ENCODE measurements at places on chromosomes 5 and 9. TPM values are rescaled to one million over a fixed set of nuclear protein-coding genes. Genes with fewer than 3 reads are reported as not detected.

Gene ECSCR
- 27.1 TPM for total RNA-seq

DNA sequence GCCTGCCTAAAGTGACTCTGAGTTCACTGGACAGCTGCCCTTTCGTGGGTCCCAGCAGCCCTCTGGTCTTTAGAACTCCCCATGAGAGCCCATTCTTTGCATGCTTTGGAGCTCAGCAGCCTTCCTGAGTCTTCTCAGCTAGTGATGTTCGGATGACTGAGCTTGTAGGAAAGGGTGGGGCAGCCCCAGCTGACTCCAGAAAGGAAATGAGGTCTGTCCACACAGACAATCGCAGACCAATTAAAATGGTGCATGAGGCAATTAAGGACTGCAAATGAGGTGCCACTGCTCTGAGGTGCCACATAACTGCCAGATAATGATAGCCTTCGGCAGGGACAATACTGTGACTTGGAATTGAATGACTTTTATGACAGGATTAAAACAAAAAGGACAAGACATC, 25.4 kb upstream of the TOMM5 start:
- no peak overlapping the region for H3K27ac ChIP-seq
- H3K36me3 ChIP-seq = no peaks in the 10 kb centered on the region
- DNase-seq = no peak
- H3K27me3 ChIP-seq = no peaks in the 10 kb centered on the region
- no peak overlapping the region for H3K4me3 ChIP-seq

DNA sequence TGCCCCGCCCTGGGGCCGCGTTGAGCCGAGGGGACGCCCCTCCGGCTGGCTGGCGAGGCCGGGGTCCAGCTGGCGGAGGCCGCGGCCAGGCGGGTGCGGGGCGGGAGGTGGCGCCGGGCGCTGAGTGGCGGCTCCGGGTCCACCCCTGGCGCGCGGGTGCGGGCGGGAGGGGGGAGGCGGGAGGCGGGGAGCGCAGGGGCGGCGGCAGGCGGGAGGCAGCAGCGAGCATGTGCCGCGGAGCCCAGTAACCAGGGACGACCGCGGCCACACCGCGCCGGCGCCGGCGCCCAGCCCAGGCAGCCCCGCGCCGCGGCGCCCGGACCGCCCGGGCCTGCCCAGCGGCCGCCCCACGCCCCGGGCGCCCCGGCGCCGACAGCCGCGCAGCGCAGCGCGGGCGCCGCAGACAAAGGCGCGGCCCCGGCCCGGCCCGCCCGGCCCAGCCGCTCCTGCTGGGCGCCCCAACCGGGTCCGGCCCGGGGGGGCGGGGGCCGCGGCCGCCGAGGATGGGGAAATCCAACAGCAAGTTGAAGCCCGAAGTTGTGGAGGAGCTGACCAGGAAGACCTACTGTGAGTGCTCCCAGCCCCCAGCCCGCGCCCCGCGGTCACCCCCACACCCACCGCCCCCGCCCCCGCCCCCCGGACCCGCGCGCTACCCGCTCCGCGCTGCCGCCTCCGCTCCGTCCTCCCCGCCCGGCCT, at the start of gene NCS1:
Gene NCS1 (plus strand): TSS at position 244 of the 697 bp plus-strand sequence. CDS start 260 bp downstream, at position 504.
- peak within 1 kb of the TSS; percentile 95 for H3K27ac ChIP-seq
- H3K27me3 ChIP-seq = no peaks in the 10 kb centered on the region
- peaks cover 11% of the 10 kb centered on the region for H3K4me1 ChIP-seq
- peak within 1 kb of the TSS; percentile 90 for H3K4me3 ChIP-seq

Gene FOXD4L4
- not detected for total RNA-seq

DNA sequence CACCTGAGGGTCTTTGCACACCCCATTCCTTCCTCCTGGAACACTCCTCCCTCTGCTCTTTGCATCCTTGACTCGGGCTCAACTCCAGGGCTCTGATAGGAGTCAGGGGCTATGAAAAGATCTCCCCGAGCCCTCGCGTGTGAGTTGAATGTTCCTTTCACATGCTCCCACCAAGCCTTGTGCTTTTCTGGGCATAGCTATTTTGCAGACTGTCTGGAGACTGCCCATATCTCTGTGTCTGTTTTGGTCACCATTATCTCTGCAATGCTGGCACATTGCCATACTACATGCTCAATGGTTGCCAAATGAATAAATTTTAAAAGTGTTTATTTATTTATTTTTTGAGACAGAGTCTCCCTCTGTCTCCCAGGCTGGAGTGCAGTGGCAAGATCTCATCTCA, 56.9 kb upstream of the PLPP1 start:
- no peaks in the 10 kb centered on the region for H3K36me3 ChIP-seq
- no peaks in the 10 kb centered on the region for H3K27me3 ChIP-seq
- DNase-seq = no peak
- H3K4me3 ChIP-seq = no peak overlapping the region
- H3K4me1 ChIP-seq = peaks cover under 1% of the 10 kb centered on the region

Gene WHRN
- total RNA-seq = 4.1 TPM

GRCh38 chr5:101482931-101483330, 579.8 kb upstream of the ST8SIA4 start:
- no peaks in the 10 kb centered on the region for H3K36me3 ChIP-seq
- H3K27ac ChIP-seq = no peak overlapping the region
- DNase-seq = no peak
- H3K4me1 ChIP-seq = no peaks in the 10 kb centered on the region
- H3K27me3 ChIP-seq = no peaks in the 10 kb centered on the region

- DNase-seq = no peak
- no peaks in the 10 kb centered on the region for H3K27me3 ChIP-seq
- no peak overlapping the region for H3K4me3 ChIP-seq
- no peak overlapping the region for H3K27ac ChIP-seq
Measured at GRCh38 chr5:127206320-127207113, 84.1 kb upstream of the MEGF10 start.

Gene ENHO
- total RNA-seq = not detected

DNA sequence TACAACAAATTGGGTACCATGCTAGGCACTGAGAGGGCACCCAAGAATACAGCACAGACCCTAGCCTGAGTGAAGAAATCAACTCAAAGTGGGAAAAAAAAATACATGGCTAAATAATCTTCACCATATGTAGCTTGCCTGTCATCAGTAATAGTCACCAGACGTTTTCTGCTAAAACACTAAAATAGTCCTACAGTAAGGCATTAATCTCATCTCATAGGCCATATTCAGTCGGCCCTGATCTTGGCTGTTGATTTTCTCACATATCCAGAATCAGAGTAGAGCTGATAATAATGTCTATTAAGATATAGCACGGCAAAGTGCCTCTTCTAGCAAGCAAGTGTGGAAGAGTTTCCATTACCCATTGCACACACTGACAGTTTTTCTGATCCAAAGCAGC, 322.1 kb upstream of the SLC30A5 start:
- H3K36me3 ChIP-seq = no peaks in the 10 kb centered on the region
- no peaks in the 10 kb centered on the region for H3K4me1 ChIP-seq
- no peak for DNase-seq
- no peak overlapping the region for H3K27ac ChIP-seq
- H3K27me3 ChIP-seq = no peaks in the 10 kb centered on the region

DNA sequence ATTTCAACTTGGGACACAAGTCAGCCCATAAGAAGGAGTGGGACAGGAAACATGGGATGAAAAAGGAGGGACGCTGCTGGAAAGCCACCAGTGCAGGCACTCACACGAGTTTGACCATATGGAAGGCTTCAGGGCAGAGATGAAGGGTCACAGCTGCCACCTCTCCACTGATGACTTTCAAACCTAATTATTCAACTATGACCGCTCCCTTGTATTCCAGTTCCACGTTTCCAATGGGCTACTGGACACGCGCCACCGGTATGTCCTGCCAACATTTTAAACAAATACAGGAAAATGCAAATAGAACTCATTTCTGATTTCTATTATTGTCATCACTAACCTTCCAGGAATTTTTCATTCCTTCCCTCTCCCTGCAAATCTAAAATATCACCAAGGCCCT, 134.7 kb downstream of the SLC1A3 start:
- H3K27me3 ChIP-seq = no peaks in the 10 kb centered on the region
- peaks cover 17% of the 10 kb centered on the region for H3K4me1 ChIP-seq
- no peak overlapping the region for H3K4me3 ChIP-seq
- H3K27ac ChIP-seq = no peak overlapping the region
- no peak for DNase-seq

DNA sequence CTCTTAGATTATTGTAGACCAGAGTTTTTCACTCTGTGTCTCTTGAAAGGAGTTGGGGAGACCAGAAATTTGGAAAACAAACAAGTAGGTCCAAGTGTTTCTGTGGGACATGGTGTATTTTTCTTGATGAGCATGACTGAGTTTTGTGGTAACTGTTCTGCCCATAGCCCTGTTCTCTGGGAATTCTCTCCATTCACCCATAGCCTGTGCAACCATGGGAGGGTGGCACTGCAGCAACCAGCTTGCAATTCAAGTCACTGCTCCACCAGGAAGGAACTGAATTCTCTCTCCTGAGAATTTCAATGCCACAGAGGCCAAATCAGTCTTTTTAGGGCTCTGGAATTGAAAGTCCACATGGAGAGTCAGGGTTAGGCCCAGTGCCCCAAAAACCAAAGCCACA, 475.3 kb upstream of the TRPC7 start:
- H3K4me3 ChIP-seq = no peak overlapping the region
- no peaks in the 10 kb centered on the region for H3K36me3 ChIP-seq
- no peak overlapping the region for H3K27ac ChIP-seq
- DNase-seq = no peak

Gene BTF3
- 250 TPM for total RNA-seq

Gene ZBTB6
- 6.2 TPM for total RNA-seq

DNA sequence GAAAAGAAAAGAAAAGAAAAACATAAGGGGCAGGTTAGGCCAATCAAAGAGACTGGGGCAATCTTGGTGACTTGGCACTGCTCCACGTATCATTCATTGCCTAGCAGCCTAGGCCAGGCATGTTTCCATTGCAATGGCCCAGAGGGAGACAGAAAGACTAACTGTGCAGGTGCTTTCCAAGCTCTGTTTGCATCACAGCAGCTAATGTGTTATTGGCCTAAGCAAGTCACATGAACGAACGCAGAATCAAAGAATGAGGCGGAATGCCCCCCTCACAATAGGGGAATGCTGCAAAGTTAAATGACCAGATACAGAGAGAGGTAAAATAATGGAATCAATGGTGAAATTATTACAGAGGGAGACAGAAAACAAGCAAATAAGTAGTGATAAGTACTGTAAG, 11.1 kb upstream of the VPS13A start:
- no peaks in the 10 kb centered on the region for H3K4me1 ChIP-seq
- no peak overlapping the region for H3K4me3 ChIP-seq
- H3K27ac ChIP-seq = no peak overlapping the region
- DNase-seq = no peak
- no peaks in the 10 kb centered on the region for H3K36me3 ChIP-seq

- no peaks in the 10 kb centered on the region for H3K36me3 ChIP-seq
- H3K4me3 ChIP-seq = no peak overlapping the region
- no peak for DNase-seq
- no peaks in the 10 kb centered on the region for H3K4me1 ChIP-seq
Measured at GRCh38 chr5:10964806-10965205, 203.8 kb upstream of the DAP start.

Gene PCDHGA5
- 12.5 TPM for total RNA-seq

- DNase-seq = no peak
- H3K27me3 ChIP-seq = no peaks in the 10 kb centered on the region
- H3K4me1 ChIP-seq = no peaks in the 10 kb centered on the region
- no peaks in the 10 kb centered on the region for H3K36me3 ChIP-seq
- H3K4me3 ChIP-seq = no peak overlapping the region
- H3K27ac ChIP-seq = no peak overlapping the region
Measured at GRCh38 chr9:27765266-27766072, 192.2 kb upstream of the C9orf72 start.

Gene SPATA31D4
- total RNA-seq = not detected

- H3K27me3 ChIP-seq = no peaks in the 10 kb centered on the region
- no peak overlapping the region for H3K4me3 ChIP-seq
- no peak for DNase-seq
- peaks cover 8% of the 10 kb centered on the region for H3K4me1 ChIP-seq
- H3K36me3 ChIP-seq = no peaks in the 10 kb centered on the region
Measured at GRCh38 chr5:9513827-9514226, 32.0 kb downstream of the SEMA5A start.

Gene TYRP1
- total RNA-seq = 1.8 TPM

- H3K4me3 ChIP-seq = no peak overlapping the region
- peaks cover 18% of the 10 kb centered on the region for H3K4me1 ChIP-seq
- H3K27me3 ChIP-seq = no peaks in the 10 kb centered on the region
- no peak for DNase-seq
- peaks cover 34% of the 10 kb centered on the region for H3K36me3 ChIP-seq
Measured at GRCh38 chr5:14359069-14360043, 216.2 kb downstream of the TRIO start.

Gene MCC
- total RNA-seq = 27.2 TPM

- no peaks in the 10 kb centered on the region for H3K4me1 ChIP-seq
- no peaks in the 10 kb centered on the region for H3K27me3 ChIP-seq
- no peak for DNase-seq
- no peak overlapping the region for H3K4me3 ChIP-seq
- H3K36me3 ChIP-seq = no peaks in the 10 kb centered on the region
Measured at GRCh38 chr5:38115318-38115827, 143.0 kb upstream of the EGFLAM start.

DNA sequence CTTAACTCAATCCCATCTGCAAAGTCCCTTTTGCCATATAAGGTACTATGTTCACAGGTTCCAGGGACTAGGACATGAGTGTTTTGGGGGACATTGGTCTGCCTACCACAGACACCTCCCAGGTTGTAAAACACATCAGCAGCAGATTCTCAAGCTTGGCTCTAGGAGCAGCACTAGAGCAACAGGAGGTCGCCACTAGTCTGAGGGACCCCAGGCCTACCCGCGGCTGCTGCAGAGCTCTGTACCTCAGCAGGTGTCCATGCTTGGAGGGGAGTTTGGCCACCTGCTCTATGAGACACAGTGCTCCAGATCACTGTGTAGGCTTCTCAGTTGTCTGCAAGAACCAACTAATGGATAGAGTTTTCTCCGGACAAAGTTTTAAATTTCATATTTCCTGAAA, 262.2 kb upstream of the ARRDC3 start:
- no peaks in the 10 kb centered on the region for H3K27me3 ChIP-seq
- H3K27ac ChIP-seq = no peak overlapping the region
- no peaks in the 10 kb centered on the region for H3K36me3 ChIP-seq
- DNase-seq = no peak
- no peak overlapping the region for H3K4me3 ChIP-seq
- H3K4me1 ChIP-seq = no peaks in the 10 kb centered on the region

Gene ZNF462
- 9.6 TPM for total RNA-seq

- H3K4me3 ChIP-seq = no peak overlapping the region
- no peaks in the 10 kb centered on the region for H3K36me3 ChIP-seq
- no peak overlapping the region for H3K27ac ChIP-seq
- H3K4me1 ChIP-seq = no peaks in the 10 kb centered on the region
- no peaks in the 10 kb centered on the region for H3K27me3 ChIP-seq
Measured at GRCh38 chr9:72037571-72037970, 22.8 kb downstream of the C9orf57 start.

- peaks cover 5% of the 10 kb centered on the region for H3K4me1 ChIP-seq
- no peak overlapping the region for H3K4me3 ChIP-seq
- DNase-seq = no peak
- no peaks in the 10 kb centered on the region for H3K27me3 ChIP-seq
- no peaks in the 10 kb centered on the region for H3K36me3 ChIP-seq
Measured at GRCh38 chr5:74441616-74442015, 198.9 kb downstream of the ENC1 start.

DNA sequence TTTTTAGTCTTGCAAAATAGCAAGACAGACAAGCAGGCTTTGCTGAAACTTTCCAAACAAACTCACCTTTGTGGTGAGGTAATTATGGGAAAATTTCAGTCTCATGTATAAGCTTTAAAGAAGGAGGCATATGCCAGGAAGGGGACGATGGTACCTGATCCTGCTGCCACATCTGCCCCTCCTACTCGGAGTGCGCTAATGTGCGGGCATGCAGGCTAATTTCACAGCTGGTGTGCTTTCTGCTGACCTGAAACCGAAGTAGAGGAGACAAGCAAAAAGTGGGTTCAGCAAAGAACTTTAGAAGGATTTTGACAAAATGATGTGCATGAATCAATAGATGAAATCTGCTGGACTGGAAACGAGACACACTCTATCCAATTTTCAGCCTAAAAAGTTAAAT, 117.1 kb upstream of the IRX4 start:
- H3K4me3 ChIP-seq = no peak overlapping the region
- H3K4me1 ChIP-seq = no peaks in the 10 kb centered on the region
- H3K36me3 ChIP-seq = no peaks in the 10 kb centered on the region
- H3K27ac ChIP-seq = no peak overlapping the region

Data from thoracic aorta (tissue), 2 donors.